NCI-H187 (cell line): ENCODE measurements at places on chromosomes 5 and 9.

DNA sequence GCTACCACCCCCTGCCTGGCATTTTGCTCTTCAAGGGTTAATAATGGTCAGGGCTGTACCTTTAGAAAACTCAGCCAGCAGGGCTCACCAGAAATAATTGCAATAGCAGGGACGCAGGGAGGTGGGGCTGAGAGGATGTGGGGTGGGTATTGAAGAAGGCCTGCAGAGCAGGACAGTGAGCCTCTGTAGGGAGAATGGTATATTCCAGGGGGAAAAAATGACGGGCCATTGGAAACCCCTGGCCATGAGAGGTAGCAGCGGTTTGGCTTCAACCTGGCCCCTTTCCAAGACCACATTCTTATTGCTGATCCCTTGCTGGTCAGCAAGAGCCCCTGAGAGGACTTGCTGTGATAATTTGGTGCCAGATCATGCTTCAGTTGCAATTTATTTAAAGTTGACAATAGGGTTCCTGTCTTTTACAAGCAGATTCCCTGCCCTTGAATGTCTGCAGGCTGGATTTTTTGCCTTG lies 36.7 kb upstream of the CTNNA1 start:
- DNase-seq = peak; percentile 17

DNA sequence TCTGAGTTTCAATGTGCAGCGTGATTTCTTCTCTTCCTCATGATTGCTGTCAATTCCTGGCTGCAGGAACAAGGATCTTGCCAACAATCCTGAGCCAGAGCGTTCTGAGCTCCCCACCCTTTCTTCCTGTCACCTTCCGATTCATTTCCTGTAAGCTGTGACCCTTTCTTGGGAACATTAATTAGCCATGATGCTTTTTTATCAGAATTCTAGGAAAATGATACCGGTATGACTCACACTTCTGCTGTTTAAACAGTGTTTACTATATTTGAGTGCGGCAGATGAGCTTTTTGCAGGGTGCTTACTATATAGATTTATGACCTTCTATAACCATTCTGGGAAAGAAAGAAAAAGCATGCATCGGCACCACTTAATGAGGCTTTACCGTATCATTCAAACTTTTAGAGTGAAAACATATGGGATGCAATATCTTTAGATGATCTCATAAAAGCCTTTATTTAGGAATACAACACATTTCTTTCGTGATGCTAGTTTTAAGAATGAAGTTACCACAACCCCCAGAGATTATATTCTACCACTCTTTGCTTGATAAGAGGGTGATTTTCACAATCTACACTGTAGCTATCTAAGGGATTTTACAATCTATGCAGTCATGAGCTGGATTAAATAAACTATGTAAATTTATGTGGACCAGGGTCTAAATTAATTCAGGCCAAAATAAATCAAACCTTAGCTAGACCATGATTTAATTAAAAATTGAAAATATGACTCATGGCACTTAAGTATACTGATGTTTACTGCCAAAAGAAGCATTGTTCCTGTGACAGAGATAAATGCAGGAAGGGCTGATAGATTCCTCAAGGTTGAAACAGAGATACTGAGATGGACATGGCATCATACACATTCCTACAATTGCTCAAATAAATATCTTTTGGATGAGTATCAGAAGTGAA lies 38.0 kb upstream of the OSMR start:
- no peak for DNase-seq

GRCh38 chr5:36751886-36752285 lies 124.7 kb upstream of the NIPBL start:
- DNase-seq = no peak

- no peak for DNase-seq
Observed at GRCh38 chr5:170161069-170161468, 55.4 kb downstream of the FOXI1 start.

- no peak for DNase-seq
Observed at GRCh38 chr5:107855171-107855570, 184.4 kb upstream of the EFNA5 start.

GRCh38 chr5:138752341-138752950 lies 779 bp upstream of the CTNNA1 start:
- no peak for DNase-seq

- DNase-seq = no peak
Observed at GRCh38 chr5:89343666-89344065, 460.7 kb upstream of the MEF2C start.
